ENCODE measurements at places on chromosomes 5 and 9. TPM values are rescaled to one million over a fixed set of nuclear protein-coding genes. Genes with fewer than 3 reads are reported as not detected.

GRCh38 chr5:2894316-2894715, 142.8 kb upstream of the IRX2 start:
- DNase-seq, result no peak

GRCh38 chr5:37272511-37272910, 23.3 kb upstream of the CPLANE1 start:
- DNase-seq, result peak; percentile 3

DNA sequence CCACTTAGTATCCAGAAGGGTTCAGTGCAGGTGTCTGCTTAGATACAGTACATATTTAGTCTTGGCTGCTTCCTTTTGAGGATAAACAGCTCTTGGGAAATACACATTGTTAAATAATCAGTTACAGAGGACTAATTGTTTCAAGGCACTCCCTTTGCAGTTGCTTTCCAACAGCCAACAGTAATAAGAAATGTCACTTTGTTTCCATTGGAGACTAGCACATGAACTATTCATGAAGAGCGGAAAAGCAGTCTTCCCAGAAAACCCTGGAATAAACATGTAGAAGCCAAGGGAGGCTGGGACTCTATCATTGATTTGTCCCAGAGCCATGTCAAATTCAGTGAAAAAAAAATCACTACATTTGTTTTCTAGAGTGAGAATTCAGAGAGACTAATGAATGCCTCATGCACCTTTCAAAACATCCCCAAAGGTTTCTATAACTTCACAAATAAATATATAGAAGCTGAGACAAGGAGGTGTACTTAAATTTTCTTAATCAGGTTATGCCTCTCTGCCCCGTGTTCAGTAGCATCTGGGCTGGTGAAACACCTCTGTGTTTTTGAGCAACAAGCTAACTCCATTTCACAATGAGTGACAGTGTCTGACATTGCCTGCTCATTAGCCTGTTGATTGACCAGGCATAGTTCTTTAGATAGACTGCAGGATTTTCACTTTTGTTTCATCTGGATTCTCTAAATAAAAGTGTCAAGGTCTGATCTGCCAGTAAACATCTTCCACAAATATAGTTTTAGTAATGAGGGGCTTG, 271.5 kb downstream of the ARRDC3 start:
- no peak for DNase-seq

GRCh38 chr5:110823571-110823970, 84.8 kb downstream of the SLC25A46 start:
- no peak for DNase-seq

DNA sequence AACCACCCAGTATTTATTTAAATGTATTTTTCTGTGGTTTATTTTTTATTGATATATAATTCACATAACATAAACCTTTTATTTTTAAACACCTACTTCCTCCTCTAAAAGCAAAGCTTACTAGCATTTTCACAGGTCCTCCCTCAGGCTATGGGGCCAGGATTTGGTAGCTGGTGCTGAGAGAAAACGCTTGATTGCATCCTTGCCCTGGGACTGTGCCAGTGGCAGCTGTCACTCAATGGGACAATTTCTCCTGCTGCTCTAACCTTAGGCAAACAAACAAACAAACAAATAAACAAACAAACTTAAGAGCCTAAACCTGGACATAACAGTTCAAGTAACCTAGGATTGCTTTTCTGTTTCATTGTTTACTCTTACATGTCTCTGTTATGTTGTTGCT, 102.7 kb downstream of the FOCAD start:
- DNase-seq, result no peak

DNA sequence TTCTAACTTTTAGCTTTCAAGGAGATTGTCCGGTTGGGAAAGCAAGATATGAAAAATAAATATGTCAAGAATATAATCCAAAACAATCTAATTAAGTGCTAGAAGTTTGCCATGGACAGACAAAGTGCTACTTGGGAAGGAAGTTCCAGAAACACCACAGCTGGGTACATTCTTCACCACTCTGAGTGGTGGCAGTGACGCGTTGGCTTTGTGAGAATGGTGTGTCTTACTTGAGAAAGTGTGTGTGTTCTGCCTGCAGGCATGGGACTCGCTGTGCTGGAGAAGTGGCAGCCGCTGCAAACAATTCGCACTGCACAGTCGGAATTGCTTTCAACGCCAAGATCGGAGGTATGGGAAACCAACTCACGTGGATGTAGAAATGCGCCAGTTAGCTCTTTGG, 177.2 kb downstream of the PCSK5 start:
- no peak for DNase-seq

DNA sequence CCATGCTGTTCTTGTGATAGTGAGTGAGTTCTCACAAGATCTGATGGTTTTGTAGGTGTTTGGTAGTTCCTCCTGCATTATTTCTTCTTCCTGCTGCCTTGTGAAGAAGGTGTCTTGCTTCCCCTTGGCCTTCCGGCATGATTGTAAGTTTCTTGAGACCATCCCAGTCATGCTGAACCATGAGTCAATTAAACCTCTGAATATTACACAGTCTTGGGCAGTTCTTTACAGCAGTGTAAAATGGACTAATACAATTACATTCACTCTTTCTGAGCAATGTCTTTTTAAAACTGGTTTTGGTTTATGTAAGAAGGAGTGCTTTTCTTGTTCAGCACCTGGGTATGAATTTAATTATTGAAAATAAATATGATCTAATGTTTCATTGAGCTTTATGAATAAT, 50.7 kb upstream of the ARRDC3 start:
- no peak for DNase-seq

DNA sequence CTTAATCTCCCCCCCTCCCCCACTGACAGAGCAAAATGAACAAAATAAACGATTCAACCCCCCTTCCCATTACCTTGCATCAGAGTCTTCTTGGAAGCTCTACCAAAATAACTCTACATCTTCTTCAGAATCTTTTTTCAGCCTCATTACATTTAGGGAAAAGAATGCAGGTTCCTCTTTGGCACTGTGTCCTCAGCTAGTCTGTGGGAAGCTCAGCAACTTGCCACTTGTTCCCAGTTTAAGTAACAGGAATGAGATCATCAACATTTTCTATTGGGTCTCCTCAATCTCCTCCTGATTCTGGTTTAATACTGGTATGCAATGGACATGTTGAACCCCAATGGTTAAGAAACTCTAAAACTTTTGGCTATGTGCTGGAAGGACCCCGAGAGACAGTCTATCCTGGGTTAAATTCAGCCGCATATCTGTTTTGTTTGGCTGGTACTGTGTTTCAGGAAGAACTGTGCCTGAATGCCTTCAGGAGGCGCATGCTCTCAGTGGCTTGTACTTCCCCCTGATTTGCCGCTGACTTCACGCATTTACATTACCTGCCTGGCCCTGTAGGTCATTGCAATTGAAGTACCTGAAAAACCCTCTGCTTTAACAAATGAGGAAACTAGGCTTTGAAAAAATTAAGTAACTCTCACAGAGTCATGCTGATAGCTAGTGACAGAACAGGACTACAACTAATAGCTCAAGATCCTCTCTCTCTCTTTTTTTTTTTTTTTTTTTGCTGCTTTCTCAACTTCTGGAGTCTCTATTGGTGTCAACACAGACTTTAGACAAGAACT, 78.1 kb upstream of the HMHB1 start:
- no peak for DNase-seq

- peak; percentile 66 for DNase-seq
These were observed 394.8 kb downstream of the NR2F1-AS1 start for GRCh38 chr5:93186076-93186682.

Gene PRR7
- 1.2 TPM for total RNA-seq

DNA sequence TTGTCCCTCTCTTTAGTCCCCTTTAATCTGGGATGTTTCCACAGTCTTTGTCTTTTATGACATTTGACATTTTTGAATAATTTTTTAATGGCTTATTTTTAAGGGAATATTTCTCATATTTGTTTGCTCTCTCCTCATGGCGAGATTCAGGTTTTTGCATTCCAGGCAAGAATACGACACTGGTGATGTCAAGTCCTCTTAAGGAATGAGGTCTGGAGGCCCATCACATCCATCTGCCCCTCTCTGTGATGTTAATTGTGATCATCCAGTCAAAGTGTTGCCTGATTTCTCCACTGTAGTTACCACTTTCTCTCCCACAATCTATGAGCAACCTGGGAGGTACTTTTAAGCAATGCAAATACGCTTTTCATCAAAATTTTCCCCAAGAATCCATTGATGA, 193.2 kb downstream of the MAST4 start:
- DNase-seq, result no peak

DNA sequence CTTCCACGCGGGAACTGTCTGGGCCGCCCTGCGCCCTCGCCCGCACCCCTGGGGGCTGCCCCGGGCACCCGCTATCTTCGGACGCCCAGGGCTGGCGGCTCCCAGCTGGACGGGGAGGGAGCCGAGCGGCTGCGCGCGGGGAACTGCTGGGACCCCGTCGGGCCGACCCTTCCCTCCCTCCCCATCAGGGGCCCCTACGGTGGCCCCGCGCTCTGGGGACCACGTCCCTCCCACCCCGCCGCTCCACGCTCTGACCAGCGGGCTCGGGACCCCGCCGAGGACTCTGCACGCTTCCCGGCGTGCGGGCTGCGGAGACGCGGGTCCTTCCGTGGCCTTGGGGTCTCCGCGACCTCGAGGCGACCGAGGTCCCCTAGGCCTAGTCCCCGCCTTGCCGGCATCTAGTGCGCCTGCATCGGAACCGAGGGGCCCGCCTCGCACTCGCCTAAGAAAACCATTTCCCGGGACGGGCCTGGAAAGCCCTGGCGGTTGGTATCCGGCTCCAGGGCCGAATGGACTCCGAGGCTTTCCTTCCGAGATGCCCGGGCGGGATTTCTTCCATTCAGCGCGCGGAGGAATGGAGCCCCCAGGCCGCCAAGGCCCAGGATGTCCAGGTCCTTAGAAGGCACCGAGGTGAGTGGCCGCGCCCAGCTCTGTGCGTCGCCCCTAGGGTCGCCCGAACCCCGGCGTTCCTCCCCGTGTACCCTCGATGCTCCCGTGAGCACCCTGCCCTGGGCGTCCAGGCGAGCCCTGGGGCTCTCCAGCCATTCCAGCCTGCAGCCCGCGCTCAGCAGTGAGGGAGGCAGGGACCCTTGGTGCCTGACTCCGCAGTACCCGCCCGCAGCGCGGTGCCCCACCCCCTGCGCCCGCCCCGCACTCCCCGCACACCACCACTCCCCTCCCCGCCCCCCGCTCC, 705 bp upstream of the SLC6A3 start:
- no peak for DNase-seq

DNA sequence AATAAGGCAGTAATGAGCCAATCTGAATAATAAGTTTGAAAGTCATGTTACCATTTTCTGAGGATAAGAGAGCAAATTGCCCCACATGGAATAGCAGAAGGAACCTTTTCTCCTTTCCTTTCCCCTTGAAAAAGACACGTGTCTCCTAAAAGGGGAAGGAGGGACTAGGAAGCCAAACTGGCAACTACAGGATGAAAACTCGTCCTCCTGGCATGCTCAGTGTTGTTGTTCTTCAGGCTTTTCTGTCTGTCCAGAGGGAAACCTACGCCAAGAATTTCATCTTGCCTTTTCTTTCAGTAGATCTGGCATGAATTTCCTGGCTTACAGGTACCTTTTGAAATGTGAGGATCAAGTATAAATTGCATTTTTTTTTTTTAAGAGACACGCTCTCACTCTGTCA, 355.9 kb upstream of the TLE4 start:
- DNase-seq, result no peak

- no peak for DNase-seq
These were observed 14.7 kb downstream of the SH3RF2 start for GRCh38 chr5:145951071-145951470.

Gene AIF1L
- 0.60 TPM for total RNA-seq

DNA sequence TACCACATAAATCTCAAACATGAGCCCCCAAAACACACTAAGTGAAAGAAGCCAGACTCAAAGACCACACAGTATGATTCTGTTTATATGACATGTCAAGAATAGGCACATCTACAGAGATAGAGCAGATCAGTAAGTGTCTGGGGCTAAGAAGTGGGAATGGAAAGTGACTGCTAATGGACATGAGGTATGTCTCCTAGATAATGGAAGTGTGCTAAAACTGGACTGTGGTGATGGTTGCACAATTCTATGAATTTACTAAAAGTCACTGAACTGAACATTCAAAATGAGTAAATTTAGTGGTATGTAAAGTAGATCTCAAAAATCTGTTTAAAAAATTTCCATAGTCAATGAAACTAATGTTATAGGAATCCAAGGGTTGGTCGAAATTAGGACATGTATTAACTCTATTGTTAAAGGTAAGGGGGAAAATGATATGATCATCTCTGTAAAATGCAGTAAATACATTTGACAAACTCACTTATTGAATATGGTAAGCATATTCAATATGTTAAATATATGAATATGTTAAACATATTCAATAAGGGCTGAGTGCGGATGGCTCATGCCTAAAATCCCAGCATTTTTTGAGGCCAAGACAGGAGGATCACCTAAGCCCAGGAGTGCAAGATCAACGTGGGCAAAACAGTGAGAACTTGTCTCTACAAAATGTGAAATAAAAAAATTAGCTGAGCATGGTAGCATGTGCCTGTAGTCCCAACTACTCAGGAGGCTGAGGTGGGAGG, 51.7 kb downstream of the NUP155 start:
- DNase-seq, result no peak

GRCh38 chr5:57889558-57889957, 406.9 kb upstream of the ACTBL2 start:
- peak; percentile 70 for DNase-seq

DNA sequence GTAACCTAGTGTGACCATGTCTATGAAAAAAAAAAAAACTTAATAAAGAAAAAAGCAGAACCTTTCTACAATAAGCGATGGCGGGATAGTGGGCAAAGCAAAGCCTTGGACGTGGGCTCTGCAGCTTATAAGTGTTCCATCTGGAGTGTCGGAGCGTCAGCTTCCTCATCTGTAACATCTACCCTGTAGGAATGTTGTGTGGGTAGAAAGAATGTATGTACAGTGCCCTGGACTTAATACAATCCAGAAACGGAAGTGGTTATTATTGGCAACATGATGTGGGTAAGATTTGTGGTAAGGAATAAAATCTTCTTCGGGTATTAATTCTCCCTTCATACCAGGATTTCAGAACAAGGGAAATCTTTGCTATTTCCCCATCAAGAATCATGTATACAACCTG, 66.5 kb downstream of the SEMA5A start:
- DNase-seq, result no peak

DNA sequence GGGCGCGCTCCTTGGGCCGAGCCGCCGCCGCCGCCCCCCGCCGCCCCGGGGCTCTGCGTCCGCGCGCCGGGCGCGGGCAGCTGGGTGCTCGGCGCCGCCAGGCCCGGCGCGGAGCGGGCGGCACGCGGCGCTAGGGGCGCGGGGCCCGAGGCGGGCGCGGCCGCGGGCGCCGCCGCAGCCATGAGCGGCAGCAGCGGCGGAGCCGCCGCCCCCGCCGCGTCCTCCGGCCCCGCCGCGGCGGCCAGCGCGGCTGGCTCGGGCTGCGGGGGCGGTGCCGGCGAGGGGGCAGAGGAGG, 351 bp downstream of the TRIO start:
- DNase-seq, result no peak

- peak; percentile 12 for DNase-seq
These were observed 146.9 kb downstream of the GOLPH3 start for GRCh38 chr5:32027093-32027716.
